Pancreas (tissue), 10 donors: ENCODE measurements at places on chromosomes 3 and 15. TPM values are rescaled to one million over a fixed set of nuclear protein-coding genes. Genes with fewer than 3 reads are reported as not detected.
A peak's percentile ranks its signal among the peaks of the same experiment; 100 is the strongest.

Gene CISH
- 6.2 TPM for total RNA-seq

Gene PPM1M
- total RNA-seq, result 6.0 TPM

Gene MAN2A2
- total RNA-seq, result 88.2 TPM

Gene HACD2
- 13.4 TPM for total RNA-seq

Gene FAM81A
- 0.51 TPM for total RNA-seq

Gene KY
- not detected for total RNA-seq

DNA sequence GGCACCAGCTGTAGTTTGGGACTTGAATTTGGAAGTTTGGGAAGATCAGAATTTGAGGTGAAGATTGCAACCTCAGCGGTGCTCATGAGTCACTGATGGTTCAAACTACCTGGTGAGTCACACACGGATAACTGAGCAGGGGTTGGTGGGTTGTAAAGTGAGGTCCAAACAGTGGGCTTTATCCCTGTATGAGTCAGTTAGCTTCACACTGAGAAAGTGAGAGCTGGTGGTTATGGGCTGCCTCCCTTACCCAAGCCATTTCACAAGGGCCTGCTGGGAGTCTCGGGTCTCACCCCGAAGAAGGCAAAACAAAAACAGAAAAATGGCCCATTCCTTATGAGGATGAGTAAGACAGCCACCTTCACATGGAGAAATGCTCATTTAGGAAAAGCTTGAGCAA lies 77.0 kb downstream of the ITGA11 start:
- no peak for DNase-seq

DNA sequence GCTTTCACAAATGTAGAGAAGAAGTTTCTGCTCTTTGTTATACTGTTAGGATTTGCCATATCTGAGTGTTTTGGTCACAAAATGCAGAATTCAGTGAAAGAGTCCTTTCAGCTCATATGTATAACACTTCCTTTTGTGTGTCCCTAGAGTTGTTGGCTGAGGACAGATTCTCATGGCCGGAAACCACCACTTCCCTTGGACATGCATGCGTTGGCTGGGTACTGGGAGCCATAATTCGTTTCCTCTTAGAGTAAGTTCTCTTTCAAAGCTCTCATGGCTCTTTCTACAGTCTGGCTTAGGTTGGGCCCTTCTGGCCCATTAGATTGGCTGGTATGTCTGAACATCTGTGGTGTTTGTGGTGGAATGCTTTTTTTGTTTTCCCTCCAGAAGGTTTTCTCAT lies 298.5 kb downstream of the DIPK2A start:
- DNase-seq, result peak; percentile 16

DNA sequence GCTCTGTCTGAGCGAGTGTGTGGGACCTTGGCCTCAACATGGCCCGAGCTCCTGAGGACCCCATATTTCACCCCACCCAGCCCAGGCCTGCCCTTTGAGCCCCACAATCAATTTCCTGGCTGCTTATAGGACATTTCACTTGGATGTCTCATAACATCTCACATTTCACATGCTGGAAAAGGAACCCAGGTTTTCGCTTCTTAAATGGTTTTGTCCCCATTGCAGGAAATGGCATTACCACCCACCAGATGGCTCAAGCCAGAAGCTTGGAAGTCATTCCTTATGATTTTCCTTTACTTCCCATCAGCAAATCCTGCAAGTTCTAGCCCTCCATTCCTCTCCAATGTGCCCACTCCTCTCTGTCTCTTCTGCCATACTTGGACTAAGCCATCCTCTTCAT lies 14.9 kb downstream of the ITGA11 start:
- DNase-seq, result no peak

DNA sequence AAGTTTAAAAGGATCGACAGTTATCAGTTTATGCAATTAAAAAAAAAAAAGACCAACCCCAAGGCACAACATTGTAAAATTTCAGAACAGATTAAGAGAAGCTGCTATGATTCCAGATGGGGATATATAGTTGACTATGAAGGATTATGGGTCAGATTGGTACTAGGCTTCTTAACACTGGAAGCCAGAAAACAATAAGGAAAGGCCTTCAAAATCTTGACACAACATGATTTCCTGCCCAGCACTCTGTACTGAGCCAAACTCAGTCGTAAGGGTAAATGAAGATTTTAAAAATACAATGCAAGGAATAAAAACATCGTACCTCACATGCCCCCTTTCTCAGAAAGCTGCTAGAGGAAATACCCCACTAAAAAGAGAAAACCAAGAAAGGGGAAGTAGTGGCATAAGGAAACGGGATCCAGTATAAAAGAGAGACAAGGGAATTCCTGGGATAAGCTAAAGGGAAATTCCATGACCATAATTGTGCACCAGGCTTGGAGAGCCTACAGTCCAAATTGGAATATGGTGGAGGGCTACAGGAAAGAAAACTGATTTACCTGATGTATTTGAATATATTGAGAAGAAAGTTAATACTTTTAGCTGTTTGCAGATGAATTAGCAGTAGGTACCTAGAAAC lies 27.9 kb downstream of the PIAS1 start:
- DNase-seq, result no peak

DNA sequence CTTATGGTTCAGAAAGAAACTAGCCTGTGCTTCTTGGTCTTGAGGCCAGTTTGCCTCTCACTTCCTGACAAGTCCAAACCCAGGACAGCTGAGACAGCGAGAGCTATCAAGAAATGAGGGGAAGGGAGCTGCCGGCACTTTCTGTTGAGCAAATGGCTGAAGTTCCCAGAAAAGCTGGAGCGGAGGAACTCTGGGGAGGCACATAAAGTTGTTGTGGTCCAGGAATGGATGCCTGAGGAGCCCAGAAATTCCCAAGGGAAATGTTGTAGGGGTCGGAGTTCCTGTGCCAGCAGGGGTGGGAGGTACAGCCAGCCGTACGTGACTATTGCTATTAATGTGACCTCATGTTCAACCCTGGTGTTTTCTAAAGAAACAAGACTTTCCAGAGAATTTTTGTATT lies 98.8 kb upstream of the TNFAIP8L3 start:
- DNase-seq, result no peak

GRCh38 chr3:60810881-60811280 lies 440.4 kb downstream of the FHIT start:
- no peak for DNase-seq

- no peak for DNase-seq
These were observed 41.6 kb downstream of the C3orf20 start for GRCh38 chr3:14716591-14716990.

DNA sequence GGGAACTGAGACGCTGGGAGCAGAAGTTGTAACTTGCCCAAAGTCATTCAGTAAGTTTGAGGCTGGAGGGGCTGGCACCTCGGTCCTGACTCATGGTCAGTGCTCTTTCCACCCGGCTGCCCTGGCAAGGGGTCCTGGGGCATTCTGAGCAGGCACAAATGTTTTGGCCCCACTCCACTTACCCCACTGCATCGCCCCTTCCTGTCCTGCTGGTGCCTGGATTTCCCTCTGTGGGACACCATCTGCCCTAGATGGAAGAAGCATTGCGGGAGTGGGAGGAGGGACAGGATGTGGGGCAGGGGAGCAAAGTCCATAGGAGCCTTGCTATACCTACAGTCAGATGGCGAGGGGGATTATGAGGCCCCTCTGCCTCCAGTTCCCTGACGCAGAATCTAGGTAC lies 4.5 kb downstream of the CORO2B start:
- DNase-seq, result no peak

DNA sequence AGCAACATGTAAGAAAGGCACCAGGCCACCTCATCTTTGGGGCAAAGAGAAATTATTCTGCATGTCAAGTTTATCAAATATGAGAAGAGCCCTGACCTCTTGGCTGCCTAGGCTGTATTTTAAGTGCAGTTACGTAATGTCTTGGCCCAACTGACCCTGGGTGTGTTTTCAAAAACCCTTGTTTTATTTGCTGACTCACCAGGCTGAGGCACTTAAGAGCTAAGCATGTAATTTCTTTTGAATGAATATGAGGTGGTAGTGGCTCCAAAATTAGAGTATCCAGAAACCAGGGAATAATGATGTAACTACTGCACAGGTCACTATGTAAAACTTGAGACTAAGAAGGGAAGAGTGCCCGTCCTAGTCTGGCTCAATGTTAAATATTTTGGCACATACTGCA lies 24.3 kb downstream of the PGPEP1L start:
- DNase-seq, result peak; percentile 35

- DNase-seq, result peak; percentile 24
These were observed 7.2 kb downstream of the TMOD2 start for GRCh38 chr15:51758645-51759044.

DNA sequence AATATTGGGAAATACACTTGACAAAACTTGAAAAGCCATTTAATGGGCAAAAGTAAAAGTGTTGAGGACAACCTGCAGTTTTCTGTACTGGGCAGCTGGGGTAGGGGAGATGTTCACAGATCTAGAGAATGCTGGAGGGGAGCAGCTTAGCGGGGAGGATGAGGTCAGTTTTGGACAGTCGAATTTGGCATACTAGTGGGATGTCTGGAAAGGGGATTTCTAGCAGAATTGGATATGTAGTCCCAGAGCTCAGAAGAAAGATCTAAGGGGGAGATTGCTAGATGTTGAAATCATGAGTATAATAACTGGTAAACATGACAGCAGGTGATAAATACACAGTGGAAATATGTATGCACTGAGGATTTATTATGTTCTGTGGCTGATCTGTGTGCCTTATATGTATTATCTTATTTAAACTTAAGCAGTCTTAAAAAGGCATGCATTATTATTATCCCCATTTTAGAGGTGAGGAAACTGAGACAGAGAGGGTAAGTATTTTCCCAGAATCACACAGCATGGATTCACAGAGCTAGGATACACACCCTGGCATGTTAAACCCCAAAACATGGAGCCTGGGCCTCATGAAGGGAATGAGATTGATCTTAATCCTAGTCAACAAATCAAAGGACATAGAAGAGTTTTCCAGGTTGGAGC lies 42.7 kb downstream of the TLNRD1 start:
- no peak for DNase-seq

- peak; percentile 67 for DNase-seq
These were observed 720 bp upstream of the TNIK start for GRCh38 chr3:171460725-171461524.

DNA sequence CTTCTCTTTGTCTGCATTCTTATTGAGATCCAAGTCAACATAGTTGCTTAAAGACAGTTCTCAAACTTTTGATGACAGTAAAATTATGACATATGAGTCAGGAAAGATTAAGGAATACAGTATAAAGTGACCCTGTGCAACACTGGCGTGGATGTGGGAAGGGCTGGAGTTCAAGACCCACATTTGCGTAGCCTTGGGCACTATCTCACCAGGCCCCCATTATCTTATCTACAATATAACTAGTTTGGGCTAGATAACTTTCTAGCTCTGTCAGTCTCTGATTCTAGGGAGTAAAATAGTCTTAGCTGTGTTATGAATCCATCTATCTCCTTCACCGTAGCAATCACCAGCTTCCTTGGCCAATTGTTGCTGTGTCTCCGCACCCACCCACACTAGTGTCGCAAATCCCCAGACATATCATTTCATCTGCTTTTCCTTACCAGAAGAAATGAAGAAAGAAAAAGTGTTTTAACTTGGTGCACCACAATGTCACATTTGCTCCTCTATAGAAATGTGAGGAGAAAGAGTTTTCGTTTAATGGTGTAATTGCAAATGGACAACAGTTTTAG lies 14.9 kb upstream of the TM4SF4 start:
- no peak for DNase-seq

DNA sequence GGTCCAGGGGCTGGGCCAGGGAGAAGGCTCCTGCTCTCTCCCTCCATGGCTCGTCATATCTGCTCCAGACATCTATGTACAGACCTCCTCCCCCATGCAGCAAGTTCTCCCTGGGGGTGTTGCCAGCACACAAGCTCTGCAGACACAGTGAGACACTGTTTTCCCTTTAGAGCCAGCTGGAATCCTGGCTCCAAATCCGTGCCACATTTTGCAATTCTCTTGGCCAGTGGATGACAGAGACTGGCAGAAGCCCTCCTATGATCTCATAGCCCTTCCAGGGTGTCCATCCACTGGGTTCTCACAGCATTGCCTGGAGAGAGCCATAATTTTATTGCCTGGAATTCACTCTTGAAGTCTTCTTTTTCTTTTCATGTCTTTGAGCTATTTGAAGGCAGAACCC lies 203.9 kb downstream of the TLE3 start:
- DNase-seq, result no peak

DNA sequence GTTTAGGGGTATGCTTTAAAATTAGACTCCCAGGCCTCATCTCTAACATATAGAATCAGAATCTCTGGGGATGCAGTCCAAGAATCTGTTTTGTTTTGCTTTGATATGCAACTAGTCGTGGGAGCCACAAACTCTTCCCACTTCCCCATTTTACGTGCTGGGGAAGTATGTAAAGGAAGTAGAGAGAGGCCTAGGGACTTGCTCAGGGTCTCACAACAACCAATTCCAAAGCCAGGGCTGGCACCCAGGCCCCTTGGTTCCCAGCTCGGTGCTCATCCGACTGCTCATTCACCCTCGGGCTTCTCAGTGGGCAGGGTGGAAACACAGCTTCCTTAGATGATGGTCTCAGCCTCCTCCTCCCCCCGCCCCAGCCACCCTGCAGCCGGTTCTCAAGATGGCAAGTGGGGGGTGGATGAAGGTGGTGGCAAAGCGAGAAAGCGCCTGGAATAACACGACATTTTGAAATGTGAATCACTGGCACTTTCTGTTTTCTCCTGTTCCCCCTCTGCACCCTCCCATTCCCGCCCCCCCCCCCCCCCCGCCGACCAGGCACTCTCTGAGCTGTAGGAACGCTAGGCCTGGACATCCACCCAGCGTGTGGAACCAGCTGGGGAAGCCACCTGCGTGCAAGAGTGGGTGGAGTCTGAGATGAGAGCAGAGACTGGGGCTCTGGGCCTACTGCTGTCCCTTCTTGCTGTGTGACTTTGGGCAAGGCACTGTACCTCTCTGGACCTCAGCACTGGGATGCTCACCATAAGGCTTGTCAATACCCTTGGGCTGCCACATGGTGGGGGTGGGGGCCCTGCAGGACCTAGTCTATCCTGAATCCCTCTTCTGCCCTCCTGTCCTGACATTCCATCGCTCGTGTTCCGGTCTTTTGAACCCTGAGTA lies 214.5 kb downstream of the RPLP1 start:
- no peak for DNase-seq

- no peak for DNase-seq
These were observed 8.3 kb downstream of the ZNF710 start for GRCh38 chr15:90009301-90010022.

- no peak for DNase-seq
These were observed 5.1 kb upstream of the TASOR start for GRCh38 chr3:56688191-56688590.

DNA sequence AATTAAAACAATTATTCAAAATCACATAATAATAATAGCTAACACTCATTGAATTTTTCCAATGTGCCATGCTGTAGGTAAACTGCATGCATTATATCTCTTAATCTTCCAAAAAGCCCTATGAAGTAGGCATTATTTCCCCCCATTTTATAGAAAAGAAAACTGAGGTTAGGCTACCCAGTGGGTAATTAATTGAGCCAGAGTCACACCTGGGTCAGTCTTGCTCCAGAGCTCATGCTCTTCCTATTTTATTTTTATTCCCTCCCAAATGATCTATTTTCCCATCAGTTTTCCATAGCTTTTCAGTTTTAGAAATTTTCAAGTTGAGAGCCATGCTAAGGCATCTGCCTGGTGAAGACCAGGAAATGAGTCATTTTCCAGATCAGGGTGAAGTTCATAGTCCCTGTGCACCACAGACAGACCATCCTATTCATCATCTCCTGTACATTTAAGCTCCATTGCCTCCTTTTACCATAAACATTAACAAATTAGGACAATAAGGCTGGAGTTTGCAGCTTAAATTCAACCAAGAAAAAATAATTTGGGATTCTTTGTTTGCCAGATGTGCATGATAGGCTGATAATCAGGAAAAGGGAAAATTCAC lies 417.3 kb downstream of the OTOL1 start:
- DNase-seq, result no peak

GRCh38 chr15:54962637-54963036 lies 234.1 kb downstream of the RSL24D1 start:
- no peak for DNase-seq
